COLO829 (cell line): ENCODE measurements at places on chromosomes 6 and 20.
A peak's percentile ranks its signal among the peaks of the same experiment; 100 is the strongest.

DNA sequence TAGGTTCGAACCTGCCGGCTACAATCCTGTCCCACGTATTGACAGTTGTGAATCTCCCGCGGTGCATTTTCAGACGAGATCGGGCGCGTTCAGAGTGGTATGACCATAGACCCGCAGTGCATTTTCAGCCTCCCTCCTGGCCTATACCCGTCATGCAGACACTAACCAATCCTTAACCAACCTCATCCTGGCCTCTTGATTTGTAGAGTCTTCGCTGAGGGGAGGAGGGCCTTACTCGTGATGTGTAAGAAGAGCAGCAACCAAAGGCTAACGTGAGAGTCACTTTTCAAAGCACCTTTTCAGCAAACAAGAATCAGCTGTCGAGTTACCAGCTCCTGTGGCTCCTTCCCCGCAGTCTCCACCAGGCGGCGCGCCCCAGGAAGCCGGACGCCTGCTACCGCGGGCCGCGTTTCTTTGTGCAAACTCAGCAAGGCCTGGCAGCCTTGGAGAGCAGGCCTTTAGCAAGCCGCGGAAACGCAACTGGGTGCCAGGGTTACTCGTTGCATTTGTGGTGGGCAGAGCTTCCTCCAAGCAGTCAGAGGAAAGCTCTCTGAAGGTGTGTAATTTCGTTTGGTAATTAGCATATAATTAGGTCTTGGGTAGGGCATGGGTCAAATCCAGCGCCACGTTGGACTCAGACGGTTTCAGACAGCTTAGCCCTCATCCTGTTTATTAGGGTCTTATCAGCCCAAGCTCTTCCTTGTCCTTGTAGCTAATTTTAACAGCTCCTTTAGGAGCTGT lies 139.8 kb downstream of the OR2B2 start:
- peak; percentile 80 for DNase-seq

DNA sequence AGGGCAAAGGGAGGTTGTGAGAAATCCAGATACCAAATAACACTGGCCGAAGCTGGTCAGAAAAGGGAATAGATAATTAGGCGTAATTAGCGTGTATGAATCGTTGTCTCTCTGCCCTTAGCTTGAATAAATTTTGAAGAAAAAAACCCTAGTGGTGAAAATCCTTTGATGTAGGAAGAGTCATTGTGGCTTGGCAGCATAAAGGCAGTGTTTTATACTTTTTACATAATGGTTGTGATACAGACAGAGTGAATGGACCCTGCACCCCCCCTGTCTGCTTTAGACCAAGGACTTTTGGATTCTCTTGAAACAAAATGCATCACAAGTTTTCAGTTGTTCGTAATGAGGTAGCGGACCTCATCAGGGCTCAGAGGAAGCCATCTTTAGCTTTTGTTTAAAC lies 126.5 kb downstream of the AFG1L start:
- DNase-seq, result peak; percentile 11

GRCh38 chr6:134177753-134178160 lies 125.3 kb upstream of the SLC2A12 start:
- DNase-seq, result no peak

DNA sequence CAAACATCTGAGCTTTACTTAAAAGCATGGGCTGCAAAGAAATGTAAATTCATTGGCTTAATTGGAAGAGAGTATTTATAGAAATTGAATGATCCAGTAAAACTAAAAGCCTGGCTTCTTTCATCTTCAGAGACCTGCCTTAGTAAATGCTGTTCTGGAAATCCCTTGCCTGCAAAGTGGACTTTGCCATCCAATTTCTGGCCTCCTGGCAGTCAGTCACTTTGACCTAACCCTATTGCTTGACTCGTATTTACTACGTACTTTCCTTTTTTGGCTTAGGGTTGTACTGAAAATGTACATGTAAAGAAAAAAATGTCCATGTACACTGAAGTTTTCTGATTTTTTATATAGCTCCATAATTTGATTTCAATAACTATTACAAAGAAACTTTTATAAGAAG lies 47.1 kb downstream of the E2F3 start:
- no peak for DNase-seq

- DNase-seq, result no peak
Observed at GRCh38 chr20:62522748-62523396, 47.1 kb upstream of the GATA5 start.

GRCh38 chr20:48889140-48889790 lies 32.2 kb upstream of the ARFGEF2 start:
- no peak for DNase-seq

DNA sequence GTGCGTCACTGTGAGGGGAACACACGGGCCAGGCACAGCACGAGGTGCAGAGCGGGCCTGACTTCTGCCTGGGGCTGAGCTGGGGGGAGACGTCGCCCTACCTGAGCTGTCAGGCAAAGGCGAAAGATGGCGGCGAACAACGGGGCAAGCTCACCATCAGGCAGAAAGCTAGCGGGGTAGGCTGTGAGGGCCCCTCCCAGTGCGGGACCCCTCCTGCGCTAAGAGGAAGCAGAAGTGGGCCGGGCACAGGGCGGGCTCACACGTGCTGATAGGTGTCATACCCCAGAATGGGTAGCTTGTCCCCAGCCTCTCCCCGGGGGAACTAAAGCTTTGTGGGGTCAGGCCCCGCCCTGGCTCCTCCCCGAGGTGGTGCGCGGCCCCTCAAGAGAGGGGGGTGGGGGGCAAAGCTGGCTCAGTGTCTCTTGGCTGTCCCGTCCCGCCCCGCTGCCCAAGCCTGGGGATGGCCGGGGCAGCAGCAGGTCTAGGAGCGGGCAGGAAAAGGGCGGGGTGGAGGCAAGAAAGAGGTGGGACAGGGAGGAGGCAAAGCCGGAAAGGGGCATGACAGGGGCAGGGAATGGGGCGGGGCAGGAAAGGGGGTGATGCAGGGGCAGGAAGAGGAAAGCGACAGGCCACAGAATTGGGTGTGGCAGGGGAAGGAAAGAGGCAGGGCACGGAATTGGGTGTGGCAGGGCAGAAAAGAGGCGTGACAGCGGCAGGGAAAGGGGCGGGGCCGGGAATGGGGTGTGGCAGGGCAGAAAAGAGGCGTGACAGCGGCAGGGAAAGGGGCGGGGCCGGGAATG lies 14.7 kb downstream of the UCKL1 start:
- peak; percentile 98 for DNase-seq

- DNase-seq, result no peak
Observed at GRCh38 chr20:61370841-61371303, 118.8 kb downstream of the CDH4 start.
